ENCODE measurements at places on chromosomes 7 and 10.

DNA sequence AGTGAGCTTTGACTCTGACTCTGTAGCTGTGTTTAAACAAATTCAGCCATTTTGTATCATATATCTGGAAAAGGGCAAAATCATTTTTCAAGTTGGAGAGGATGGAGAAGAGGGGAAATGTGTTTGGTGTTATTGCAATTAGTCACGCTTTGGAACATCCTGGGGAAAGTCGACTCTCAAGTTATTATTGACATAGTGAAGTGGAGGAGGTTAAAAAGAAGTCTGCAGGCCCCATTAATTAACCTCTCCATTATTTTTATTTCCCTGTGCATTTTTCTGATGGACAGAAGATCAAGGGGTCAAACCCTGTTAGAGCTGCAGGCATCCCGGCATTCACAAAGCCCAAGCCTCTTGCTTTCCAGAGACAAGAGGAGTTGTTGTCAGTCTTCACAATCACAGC, 132.6 kb downstream of the TEX36 start:
- DNase-seq: no peak

DNA sequence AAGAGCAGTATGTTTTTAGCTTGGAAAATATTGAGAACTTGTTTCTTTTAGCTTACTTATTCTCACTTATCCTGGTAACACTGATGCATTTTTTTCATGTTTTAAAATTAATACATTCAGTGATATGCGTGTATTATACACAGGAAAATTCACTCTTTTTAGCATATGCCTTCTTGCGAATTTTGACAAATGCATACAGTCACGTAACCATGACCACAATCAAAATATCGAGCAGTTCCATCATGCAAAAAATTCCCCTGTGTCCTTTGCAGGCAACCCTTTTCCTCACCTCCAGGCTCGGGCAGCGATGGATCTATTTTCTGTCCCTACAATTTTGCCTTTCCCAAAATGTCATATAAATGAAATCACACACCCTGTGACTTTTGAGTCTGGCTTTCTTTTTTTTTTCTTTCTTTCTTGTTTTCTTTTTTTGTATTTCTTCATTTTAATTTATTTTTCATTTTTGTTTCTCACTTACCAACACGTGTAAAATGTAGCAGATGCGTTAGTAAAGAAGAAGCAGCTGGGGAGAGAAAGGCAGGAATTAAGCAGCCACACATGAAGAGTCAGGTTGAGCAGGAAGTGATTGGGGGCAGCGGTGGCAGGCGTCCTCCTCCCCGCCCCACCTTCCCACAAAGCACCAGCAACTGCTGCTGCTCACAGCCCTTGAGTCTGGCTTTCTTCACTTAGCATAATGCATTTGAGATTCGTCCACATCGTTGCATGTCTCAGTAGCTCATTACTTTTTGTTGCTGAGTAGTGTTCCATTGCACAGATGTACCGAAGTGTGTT, 29.9 kb downstream of the ADRB1 start:
- DNase-seq: no peak

GRCh38 chr10:91409869-91410637, at the start of gene HECTD2:
Gene HECTD2 (plus strand): TSS chr10:91410344. CDS start chr10:91410439, 95 bp downstream.
- peak; percentile 92 for DNase-seq

DNA sequence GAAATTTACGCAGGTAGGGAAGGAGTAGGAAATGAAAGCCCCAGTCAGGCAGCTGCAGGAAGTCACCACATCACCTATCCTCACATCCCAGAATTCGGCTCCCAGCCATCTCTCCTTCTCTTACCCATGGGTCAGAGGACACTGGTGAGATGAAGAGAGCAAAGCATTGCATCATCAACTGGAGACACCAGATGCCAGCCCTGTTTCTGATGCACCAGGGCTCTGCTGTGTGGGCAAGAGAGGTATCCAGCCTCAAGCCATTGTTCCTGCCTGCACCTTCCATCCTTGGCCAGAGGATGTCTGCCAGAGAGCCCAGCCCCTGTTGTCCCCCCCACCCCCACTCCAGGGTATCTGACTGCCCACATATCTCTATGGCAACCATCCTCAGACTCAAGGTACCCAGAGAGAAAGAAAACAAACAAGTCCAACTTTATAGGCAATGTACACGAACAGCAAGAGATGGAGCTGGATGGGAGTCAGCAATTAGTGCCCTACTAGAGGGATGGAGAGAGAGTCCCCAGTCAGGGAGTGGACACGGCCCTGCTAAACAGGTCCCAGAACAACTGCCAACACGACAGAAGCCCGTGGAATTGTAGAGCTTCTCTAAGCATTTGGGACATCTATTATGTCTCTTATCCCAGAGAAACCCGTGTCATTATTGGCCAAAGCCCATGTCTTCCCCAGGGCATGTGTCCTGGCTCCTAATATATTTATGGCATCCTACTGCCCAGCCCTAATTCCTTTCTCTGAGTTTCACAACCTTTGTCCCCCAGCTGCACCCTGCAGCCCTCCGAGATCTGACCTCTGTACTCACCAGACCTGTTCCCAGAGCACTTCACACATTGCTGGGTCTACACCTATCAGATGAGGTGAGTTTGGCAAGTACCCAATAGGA, 2.8 kb downstream of the CAMK2G start:
- DNase-seq: no peak

DNA sequence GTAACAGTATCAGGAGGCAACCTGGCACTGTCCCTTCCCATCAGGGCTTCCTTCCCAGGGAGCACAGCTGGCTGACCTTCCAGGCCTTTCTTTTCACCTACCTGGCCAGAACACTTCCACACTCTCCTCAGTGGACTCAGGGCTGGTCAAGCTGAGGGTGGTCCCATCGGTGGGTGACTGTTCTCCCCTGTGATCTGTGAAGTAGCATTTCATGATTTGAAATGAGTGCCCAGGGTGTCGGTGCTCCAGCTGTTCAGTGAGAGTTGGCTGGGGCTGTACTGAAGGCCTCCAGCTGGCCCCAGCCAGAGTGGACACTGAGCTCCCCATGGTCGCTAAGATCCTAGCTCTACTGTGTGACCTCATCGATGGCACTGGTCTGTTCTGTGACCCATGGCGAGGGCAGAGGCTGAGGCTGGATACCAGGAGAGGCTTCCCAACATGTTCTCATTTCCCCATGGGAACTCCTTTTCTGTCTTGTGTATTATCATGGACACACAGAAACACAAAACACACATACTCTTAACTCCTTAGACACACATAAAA, at the start of gene FAM170B:
Gene FAM170B (minus strand): TSS at position 316 of the 543 bp plus-strand sequence. CDS start 103 bp downstream, at position 213.
- no peak for DNase-seq

DNA sequence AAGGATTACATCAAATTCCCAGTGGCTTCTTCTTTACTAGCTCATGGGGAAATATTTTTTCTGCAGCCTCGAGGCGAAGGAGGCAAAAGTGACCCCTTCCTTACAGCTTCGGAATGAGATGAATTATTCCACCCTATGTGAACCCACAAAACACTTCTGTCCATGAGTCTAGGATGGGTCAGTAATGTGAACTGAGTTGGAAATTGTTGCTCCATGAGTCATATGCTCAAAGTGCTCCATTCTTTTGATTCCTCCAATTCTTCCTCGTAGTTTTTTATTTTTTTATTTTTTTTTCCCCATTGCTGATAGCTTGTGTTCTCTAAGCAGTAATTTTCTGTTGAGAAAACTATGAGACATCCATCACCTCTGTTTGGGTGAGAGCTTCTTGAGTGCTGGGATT, 31.7 kb upstream of the FAM204A start:
- DNase-seq: no peak

DNA sequence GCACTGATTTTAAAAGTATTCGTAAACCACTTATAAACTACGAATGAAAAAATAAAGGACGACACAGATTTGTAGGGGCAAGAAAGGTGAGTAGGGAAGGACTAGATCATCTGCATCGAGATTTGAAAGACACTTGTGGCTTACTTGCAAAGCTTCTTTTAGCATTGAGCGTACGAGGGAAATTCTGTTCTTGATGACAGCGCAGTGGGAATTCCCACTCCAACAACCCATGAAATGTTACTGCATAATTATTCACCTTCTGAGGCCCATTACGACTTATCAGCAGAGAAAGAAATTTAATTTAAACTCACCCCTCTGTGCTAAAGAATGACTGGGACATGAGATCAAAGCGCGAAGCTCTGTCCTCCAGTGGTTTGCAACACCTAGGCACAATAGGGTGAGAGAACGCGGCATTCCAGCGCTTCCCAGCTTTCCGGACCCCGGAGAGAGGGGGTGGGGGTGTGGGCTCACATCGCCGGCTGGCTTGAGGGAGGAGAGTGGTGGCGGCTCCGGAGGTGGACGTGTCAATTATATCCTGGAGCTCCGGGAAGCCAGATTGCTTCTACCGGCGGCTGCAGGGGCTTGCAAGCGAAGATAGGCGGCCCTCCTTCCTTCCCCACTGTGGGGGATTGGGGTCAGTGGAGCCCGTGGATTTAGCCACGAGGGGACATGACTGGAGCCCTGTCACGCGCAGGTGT, 10.3 kb downstream of the SP8 start:
- no peak for DNase-seq

- DNase-seq: no peak
Measured at GRCh38 chr10:79201706-79202105, 132.9 kb downstream of the ZMIZ1 start.

DNA sequence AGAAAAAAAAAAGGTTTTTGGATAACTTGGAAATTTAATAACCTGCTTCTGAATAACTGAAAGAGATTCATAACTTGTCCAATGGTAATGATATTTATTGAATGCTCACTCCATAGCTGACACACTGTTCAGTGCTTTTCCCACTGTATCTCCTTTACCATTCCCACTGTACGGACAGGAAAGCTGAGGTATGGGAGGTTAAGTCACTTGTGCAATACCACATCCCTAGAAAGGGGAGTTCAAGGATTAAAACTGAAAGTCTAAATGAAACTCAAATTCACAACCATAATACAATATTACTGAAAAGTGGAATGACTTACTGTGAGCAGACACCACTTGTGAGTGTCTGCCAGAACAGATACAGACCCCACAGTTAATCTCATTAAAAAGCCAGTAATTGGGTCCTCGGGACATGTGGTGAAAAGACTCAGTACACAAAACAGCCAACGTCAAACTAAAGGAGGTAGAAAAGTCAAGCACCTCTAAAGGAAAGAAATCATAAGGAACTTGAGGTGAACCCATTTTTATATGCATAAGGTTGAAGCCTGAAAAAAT, 13.8 kb upstream of the RHOBTB1 start:
- DNase-seq: no peak

GRCh38 chr10:71767420-71768035, 5.8 kb downstream of the VSIR start:
- DNase-seq: no peak

DNA sequence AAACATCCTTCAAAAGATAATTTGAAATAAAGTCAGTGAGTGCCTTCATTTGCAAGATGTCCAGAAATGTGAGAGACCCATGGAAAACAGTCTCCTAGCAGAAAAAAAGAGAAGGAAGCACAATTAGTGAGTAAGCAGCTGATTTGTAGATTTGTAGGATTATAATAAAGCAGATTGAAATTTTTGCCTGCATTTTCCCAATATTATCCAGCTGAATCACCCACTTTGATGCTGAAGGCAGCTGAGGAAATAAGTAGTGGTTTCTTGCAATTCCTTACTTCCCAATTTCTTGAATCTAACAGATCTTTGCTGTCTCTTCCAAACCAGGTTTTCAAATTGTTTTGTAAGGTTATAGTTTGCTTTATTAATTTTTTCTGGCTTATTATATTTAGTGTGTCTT, 181.4 kb downstream of the GNAT3 start:
- DNase-seq: no peak

GRCh38 chr10:22702348-22702747, 12.0 kb downstream of the PIP4K2A start:
- DNase-seq: no peak

DNA sequence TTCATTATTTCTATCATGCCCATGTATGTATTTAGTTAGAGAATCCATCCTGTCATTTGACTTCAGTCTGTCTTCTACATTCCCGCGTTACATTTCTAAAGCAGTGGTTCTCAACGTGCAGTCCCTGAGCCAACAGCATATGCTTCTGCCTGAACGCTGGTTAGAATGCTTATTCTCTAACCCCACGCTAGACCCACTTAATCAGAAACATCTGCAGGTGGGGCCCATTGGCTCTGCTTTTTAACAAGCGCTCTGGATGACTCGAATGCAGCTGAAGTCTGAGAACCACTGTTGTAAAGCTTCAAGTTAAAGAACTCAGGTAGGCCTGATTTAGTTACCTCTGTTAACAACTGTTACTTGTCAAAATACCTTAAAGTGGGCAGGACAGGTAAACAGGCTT, 38.2 kb downstream of the NEUROD6 start:
- DNase-seq: no peak

DNA sequence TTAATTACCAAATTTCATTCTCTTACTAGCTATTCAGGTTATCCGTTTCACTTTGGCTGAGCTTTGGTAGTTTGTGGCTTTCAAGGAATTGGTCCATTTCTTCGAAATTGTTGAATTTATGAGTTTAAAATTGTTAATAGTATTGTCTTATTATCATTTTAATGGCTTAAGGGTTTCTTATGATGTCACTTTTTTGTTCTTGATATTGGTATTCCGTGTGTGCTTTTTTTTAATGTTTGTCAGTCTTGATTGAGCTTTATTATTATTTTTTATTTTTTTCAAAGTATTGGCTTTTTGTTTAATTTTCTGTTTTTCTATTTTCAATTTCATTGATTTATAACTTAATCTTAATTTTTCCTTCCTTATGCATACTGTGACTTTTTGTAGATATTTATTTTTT, 25.9 kb downstream of the FRG2B start:
- no peak for DNase-seq

DNA sequence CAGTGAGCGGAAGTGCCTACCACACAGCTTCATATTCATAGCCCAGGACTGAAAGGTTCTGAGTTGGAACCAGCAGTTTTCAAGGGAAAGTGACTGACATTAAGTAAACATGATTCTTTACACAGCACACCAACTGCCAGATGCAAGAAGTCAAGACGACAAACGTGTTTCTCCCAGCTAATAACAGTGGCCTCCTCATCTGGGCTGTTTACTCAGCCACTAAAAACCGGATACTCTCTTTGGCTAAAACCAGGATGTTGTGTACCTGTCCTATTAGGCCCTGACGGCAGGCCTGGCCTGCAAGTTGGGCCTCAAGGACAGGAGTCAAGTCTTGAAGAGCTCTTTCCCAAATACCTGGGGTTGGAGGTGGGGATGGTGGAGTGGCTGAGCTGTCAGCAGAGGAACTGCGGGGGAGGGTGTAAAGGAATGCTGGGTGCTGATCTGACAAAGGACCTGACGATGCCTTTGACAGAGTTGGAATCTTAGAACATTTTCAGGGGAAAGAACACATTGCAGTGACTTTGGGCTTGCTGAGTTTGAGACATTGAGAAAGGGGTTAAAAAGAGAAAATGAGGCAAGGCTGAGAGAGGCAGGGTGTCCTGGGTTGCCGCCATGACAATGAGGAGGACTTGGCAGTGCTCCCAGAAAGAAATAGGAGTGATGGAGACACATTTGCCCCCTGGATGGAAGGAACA, 57.7 kb downstream of the STEAP1B start:
- no peak for DNase-seq

All from stimulated activated naive CD4-positive, alpha-beta T cell (primary cell).